ENCODE measurements at places on chromosomes 5 and 9. TPM values are rescaled to one million over a fixed set of nuclear protein-coding genes. Genes with fewer than 3 reads are reported as not detected.

Gene CARTPT
- not detected for polyA plus RNA-seq

Gene DDX4
- polyA plus RNA-seq, result not detected

Gene CNTFR
- polyA plus RNA-seq, result 2.3 TPM

Gene LRRC19
- polyA plus RNA-seq, result not detected

Gene ABLIM3
- polyA plus RNA-seq, result 43.2 TPM

Gene NMUR2
- polyA plus RNA-seq, result not detected

Gene SPATA31D4
- not detected for polyA plus RNA-seq

Gene DMRT3
- polyA plus RNA-seq, result not detected

Gene ECM2
- polyA plus RNA-seq, result 1.6 TPM

Gene PCDHA9
- polyA plus RNA-seq, result not detected

Gene PCDHB5
- 1.6 TPM for polyA plus RNA-seq

Gene BARHL1
- polyA plus RNA-seq, result not detected

Gene CCDC112
- 6.8 TPM for polyA plus RNA-seq

Gene NR2F1-AS1
- 0.57 TPM for polyA plus RNA-seq

Gene PDE6A
- polyA plus RNA-seq, result 0.04 TPM

Gene RAD50
- 9.3 TPM for polyA plus RNA-seq

Gene RXRA
- 54.9 TPM for polyA plus RNA-seq

Gene LCN2
- 1.1 TPM for polyA plus RNA-seq

Gene FOXD4L3
- not detected for polyA plus RNA-seq

Gene ELOVL7
- 0.30 TPM for polyA plus RNA-seq

Gene CATSPER3
- polyA plus RNA-seq, result 0.38 TPM

Gene PCDHB6
- 0.18 TPM for polyA plus RNA-seq

Gene SLC36A2
- 0.15 TPM for polyA plus RNA-seq

Gene DMRTA1
- polyA plus RNA-seq, result 0.06 TPM

Gene SLC6A3
- polyA plus RNA-seq, result not detected

Gene INSL4
- polyA plus RNA-seq, result not detected

Gene RLN1
- 0.18 TPM for polyA plus RNA-seq

Gene FGF10
- polyA plus RNA-seq, result 0.27 TPM

Gene PCDHB9
- polyA plus RNA-seq, result 0.35 TPM

Gene CMYA5
- polyA plus RNA-seq, result 279 TPM

Gene SLCO4C1
- polyA plus RNA-seq, result not detected

Gene ANKRD33B
- polyA plus RNA-seq, result 1.2 TPM

Gene LCN9
- polyA plus RNA-seq, result not detected

Gene TMEM267
- polyA plus RNA-seq, result 4.4 TPM

Gene ZNF366
- polyA plus RNA-seq, result 2.1 TPM
